ENCODE measurements at places on chromosomes 4 and X.
A peak's percentile ranks its signal among the peaks of the same experiment; 100 is the strongest.

- DNase-seq: no peak
These were observed 450.3 kb downstream of the RAPGEF2 start for GRCh38 chr4:159552979-159553768.

DNA sequence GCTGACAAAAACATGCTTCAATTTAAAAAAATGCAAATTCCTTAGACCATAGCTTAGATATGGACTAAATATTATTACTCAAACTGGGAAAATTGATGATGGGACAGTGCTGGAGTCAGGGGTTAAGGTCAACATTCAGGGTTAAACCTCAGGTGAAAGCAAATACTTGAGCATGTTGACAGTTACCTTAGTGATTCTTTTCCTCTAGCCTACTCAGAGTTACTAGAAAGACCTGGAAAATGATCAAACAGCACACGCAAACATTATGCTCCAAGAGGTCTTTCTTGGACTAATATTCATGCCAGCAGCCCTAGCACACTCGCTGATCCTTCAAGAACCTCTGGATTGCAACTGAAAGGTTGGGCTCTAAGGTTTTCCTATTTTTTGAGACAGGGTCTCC lies 10.8 kb downstream of the IGFBP7 start:
- no peak for DNase-seq

GRCh38 chr4:1323635-1324442 lies 23.2 kb upstream of the UVSSA start:
- no peak for DNase-seq

DNA sequence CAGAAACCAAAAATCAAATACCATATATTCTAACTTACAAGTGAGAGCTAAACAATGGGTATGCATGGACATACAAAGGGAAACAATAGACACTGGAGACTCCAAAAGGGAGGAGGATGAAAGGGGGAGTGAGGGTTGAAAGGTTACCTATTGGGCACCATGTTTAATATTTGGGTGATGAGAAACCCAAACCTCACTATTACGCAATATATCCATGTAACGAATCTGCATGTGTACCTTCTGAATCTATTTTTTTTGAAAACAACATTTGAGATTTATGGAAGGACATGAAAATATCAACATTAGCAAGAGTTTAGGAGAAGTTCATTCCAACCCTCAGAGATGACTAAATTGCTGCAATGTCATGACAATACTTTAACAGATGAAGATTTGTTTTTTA lies 586.1 kb downstream of the GBA3 start:
- no peak for DNase-seq

- DNase-seq: no peak
These were observed 74.9 kb downstream of the TBL1X start for GRCh38 chrX:9539605-9540387.

DNA sequence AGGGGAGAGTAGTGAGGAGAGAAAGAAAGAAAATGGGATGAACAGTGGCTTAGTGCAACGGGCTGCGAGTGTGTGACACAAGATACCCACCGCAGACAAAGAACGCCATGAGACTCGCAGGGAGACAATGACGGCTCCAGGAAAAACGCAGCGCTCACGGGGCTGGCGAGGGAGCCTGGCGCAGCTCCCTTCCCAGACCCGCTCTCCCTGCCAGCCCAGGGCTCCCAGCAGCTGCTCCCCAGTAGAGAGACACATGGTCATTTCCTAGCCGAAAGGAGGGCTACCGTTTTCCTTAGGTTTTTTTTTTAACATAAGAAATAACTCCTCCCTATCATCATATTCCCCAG lies 149.5 kb downstream of the MAML3 start:
- peak; percentile 74 for DNase-seq

- no peak for DNase-seq
These were observed at the start of gene RNF128 for GRCh38 chrX:106726485-106727437. Gene RNF128, plus strand, starts transcription at chrX:106726701. Its CDS starts 213 bp downstream, at chrX:106726914.

DNA sequence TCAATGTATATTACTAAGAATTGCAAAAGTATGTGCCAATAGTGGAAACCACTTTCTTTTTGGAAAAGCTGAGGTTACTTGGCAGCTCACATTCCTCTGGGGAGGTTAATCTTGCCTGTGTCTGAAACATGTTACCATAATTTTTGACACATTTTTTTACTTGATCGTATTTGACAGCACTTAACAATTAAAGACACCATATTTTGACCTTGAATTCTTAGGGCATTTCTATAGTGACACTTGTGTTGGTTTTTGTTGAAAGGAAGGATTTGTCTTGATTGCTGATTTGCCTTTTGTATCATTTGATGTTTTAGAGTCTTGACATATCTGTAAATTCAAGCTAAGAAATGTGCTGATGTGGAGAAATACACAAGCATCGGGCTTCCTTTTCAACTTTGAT lies 2135.5 kb downstream of the PCDH7 start:
- DNase-seq: no peak

DNA sequence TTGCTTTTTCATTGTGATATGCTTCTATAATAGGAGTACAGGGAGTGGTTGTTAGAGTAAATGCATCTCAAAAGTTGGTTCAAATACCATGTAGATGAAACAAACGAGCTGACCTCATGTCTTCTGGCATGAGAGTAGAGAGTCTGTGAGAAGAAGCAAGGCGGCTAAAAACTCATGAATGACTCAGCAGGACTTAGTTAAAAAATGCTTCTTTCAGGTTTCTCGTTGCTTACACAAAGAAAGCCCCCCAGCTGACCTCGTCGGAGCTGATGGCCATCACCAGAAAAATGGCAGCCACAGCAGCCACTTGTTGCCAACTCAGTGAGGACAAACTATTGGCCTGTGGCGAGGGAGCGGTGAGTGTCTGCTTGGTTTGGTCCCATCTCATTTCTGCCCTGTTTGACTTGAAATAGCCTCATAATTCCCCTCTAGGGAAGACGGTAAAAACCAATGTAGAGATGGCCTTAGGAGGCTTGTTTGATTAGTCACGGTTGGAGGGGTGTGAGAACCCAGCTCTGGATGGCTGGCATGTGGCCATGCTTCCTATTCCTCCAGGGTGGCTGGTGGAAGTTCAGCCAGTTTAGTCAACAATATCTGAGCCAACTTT lies 14.5 kb downstream of the AFP start:
- DNase-seq: no peak

GRCh38 chrX:44915361-44915868 lies 42.4 kb downstream of the KDM6A start:
- DNase-seq: no peak

DNA sequence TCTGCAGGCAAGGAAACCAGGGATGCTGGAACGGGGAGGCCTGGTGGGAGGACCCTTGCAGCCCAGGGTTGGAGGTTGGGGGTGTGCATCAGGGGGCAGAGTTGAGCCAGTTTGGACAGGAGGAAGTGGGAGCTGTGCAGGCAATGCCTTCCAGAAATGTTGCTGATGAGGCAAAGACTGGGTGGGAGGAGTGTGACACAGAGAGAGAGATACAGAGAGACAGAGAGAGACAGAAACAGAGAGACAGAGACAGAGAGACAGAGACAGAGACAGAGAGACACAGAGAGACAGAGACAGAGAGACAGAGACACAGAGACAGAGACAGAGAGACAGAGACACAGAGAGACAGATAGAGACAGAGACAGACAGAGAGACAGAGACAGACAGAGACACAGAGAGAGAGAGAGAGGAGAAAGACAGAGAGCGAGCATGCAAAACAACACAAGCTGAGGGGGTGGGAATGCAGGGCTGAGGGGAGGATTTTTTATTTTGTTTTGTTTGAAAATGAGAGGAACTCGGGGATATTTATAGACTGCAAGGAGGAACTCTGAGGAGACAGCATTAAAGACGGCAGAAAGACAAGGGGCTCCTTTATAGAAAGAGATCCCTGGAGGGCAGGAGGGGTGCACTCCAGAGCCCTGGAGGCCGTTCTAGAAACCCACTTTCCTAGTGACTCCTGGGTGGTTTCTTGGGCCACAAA lies 1.9 kb upstream of the HAUS3 start:
- DNase-seq: no peak

- DNase-seq: no peak
These were observed 81.5 kb downstream of the QRFPR start for GRCh38 chr4:121299367-121299766.

DNA sequence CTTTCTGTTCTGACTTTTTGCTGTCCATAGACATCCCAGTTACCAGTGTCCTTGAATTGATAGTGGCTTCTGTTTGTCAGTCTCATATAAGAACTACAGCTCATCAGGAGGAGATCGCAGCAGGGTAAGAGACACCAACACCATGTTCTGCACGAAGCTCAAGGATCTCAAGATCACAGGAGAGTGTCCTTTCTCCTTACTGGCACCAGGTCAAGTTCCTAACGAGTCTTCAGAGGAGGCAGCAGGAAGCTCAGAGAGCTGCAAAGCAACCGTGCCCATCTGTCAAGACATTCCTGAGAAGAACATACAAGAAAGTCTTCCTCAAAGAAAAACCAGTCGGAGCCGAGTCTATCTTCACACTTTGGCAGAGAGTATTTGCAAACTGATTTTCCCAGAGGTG lies 30.1 kb downstream of the GUCY1A1 start:
- DNase-seq: no peak

- DNase-seq: no peak
These were observed 1716.3 kb downstream of the C4orf33 start for GRCh38 chr4:130812117-130812765.

GRCh38 chrX:118644378-118644777 lies 83.0 kb upstream of the IL13RA1 start:
- DNase-seq: no peak

DNA sequence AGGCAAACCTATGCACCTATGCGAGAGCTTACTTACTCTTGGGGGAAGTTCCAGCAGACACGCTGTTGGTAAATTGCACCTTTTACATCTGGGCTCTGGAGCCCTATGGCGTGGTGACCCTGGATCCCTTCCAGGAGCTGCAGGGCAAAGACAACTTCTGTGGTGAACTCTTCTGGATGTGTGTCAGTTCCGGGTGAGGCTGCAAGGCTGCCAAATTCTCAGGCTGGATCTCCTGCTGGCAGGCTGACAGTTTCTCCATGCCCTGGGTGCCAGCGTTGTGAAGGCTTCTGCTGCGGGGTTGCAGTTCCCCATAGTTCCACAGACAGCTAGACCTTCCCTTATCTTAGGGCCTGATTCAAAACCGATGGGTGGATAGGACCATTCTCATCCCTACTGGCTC lies 37.9 kb downstream of the RAP2C start:
- no peak for DNase-seq

GRCh38 chr4:179695175-179695574 lies 2252.9 kb upstream of the AGA start:
- DNase-seq: no peak

- DNase-seq: no peak
These were observed 275.4 kb upstream of the PITX2 start for GRCh38 chr4:110898290-110898689.

DNA sequence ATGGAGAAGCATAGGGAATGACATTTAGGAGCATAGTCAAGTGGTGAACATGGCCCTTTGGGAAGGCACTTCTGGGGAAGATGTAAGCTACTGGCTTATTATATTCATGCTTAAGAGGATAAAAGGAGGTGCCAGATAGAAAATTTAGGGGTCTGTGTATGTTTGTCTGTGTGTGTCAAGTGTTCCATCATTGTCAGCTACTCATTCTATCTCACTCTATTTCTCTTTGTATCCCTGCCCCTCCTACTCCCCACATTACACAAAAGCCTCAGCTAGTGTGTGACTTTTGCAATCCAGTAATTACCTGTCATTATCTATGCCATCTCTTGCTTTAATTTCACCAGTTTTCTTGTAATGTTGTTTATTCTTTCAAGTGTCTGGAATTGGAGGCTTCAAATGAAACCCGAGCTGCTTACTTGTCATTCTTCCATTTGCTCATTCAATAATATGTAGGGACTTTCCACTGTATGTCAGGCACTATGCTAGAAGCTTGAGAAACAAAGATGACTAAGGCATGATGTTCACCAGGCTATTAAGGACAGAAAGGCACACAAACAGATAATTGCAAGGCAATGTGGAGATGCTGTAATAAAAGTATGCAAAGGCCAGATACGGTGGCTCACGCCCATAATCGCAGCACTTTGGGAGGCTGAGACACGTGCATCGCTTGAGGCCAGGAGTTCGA lies 229.8 kb upstream of the TEX13C start:
- no peak for DNase-seq

DNA sequence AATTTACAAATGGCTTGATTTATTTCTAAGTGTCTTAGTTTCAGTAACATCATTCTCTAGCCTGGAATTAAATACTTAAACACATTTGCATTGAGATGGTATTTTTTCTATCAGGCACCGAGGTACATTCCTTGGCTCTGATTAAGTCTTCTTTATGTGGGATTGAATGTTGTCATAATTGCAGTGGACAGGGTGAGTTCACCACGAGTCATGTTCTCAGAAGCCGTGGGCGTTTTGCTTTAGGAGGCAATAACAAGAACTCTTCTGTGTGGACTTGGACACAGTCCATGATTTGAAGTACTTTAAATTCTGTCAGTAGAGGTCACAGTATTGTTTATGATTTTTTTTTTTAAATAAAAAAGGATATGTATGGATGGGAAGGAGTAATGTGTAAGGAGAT lies 57.1 kb upstream of the EFHC2 start:
- no peak for DNase-seq

- no peak for DNase-seq
These were observed 40.5 kb upstream of the BMP2K start for GRCh38 chr4:78735697-78736096.

- no peak for DNase-seq
These were observed 31.9 kb downstream of the BMP15 start for GRCh38 chrX:50942471-50942870.

GRCh38 chr4:36241771-36242170 lies 2.5 kb downstream of the ARAP2 start:
- no peak for DNase-seq

DNA sequence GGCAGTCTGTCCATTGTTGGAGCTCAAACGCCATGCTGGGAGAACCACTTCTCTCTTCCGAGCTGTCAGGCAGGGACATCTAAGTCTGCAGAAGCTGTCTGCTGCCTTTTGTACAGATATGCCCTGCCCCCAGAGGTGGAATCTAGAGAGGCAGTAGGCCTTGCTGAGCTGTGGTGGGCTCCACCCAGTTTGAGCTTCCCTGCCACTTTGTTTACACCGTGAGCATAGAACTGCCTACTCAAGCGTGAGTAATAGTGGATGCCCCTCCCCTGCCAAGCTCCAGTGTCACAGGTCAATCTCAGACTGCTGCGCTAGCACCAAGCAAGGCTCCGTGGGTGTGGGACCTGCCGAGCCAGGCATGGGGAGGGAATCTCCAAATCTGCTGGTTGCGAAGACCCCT lies 145.7 kb downstream of the VSIG4 start:
- no peak for DNase-seq

- DNase-seq: no peak
These were observed 139.3 kb downstream of the GPR143 start for GRCh38 chrX:9626379-9626778.

- DNase-seq: no peak
These were observed 102.4 kb downstream of the CAMK2D start for GRCh38 chr4:113659127-113659526.

GRCh38 chr4:81625422-81626417 lies 154.0 kb upstream of the RASGEF1B start:
- DNase-seq: no peak
